Germinal center (tissue), 1 donor: ENCODE measurements at places on chromosomes 13 and 19.
A peak's percentile ranks its signal among the peaks of the same experiment; 100 is the strongest.

DNA sequence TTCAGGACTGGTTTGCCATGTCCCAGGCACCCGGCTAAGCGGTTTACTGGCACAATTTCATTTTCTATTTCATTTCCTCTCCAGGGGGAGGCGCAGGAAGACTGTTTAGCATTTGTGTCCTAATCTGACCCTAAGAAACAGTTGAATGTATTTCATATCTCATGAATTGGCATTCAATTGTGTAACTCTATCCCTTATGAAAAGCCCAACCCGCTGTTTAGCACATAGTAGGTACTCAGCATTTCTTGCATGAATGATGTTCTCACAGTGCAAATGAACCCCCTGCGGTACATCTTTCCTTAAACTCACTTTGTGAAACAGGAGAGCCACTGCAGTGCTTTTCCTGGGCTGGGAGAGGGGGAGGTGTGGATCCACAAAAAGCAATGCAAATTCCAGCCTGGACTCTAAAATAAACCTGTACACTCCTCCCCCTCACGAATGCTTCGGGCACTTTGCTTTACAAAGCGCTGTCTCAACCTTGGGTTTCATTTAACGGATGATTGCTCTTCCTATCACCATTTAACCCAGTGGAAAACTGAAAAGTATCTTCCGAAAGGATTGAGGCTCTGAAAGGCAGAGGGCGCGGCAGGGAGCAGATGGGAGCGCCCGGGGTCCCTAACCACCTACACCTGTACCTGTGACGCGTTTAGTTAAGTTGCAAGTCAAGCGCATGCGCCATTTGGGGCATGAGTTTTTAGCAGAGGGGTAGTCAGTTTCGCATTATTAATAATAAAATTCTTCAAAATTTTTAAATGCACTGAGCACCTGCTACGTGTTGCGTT lies 1.2 kb upstream of the EEF2 start:
- peak; percentile 61 for DNase-seq

DNA sequence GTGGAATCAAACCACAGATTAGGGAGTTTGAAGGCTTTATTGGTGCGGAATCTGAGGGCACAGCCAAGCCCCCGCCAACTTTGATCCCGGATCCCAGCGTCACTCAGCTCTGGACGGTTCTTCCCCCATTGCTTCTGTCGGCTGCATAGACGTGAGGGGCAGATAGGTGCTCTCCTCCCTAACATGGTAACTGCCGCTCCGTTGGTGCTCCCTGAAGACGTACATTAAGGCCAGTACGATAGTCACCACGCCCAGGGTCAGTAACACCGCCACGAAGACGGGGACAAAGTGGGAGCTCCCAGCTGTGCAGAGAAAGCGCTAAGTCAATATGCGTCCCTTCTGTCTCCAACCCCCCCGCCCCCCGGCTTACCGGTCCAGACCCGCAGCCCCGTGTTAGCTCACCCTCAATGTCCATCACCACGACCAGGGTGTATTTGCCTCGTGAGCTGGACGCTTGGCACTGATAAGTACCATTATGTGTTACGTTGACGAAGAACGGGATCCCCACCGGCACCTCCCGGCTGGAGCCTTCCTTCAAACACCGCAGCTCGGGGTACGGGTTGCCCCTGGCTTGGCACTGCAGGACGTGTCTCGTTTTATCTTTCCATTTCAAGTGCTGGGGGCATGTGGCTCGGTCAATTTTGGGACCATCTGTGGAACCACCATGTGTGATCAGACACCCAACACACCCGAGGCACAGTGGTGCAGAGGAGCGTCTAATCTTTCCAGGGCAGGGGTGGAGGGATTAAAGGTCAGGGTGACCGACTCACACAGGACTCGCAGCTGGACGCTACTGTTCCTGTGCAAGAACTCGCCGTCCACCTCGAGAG lies 644 bp upstream of the RAVER1 start:
- no peak for DNase-seq

DNA sequence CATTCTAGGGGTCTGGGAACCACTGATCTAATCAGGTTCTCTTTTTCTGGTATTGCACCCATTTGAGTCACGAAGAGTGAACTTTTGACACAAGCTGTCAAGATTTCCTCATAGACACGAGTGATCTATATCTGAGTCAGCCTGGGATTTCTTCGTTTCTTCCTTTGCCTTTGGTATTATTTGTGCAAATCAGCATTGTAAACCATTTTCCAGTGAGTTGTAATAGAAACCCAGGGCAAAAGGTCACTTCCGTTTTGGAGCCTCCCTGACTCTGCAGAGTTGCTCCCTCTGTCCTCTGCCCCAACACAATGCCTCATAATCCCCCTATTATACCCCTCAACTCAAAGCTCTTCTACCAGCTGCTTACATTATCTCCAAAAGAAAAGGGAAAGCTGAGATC lies 615.1 kb downstream of the EFNB2 start:
- DNase-seq: no peak

DNA sequence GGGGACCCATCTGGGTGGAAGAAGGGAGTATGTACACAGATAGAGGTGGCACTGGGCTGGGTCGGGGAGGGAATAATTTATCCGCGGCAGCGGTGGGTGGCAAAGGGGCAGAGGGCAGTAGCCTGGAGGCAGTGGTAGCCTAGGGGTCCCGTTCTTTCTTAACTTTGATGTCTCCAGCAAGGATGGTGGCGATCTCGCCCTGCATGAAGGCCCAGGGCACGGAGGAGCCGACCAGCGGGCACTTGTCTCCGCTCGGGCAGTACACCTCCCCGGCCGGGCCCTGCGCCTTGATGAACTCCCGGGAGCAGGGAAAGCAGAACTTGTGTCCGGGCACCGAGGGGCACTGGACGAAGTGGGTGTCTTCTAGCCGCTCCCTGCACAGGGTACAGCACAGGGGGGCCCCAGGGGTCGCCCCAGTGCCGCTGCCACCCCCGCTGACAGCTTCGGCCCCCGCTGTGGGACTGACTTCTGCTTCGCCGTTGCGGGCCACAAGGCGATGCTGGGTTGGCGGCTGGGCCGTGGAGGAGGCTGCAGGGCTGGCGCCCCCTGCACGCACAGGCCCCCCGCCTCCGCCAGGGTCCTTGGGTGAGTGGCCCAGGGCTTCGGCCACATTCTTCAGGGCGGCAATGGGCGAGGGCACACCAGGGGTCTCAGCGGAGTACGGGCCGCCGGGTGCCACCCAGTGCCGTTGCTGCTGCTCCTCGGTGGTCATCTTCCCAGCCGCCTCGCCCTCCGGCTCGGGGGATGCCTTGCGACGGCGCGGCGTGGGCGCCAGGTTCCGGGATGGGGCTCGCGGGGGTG lies 1.9 kb downstream of the IRF2BP1 start:
- DNase-seq: no peak

- no peak for DNase-seq
These were observed 209.6 kb downstream of the VWA8 start for GRCh38 chr13:41751277-41751676.

DNA sequence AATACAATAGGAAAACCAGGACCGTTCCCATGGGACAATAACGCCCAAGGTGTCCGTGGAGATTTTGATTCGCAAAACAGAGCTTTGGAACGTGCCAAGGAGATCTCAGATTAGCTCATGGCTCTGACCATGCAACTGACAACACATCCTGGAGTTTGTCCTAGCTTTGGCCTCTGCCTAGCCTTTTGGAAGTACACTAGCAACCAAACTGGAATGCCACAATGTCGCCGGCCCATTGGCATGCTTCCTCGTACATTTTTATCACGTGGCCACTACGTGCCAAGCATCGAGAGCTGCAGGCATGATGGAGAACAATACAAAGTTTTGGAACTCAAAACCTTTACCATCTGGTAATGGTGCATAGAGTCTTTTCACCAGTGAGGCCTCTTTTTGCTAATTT lies 256.5 kb downstream of the DCLK1 start:
- no peak for DNase-seq

GRCh38 chr19:54653181-54653809 lies 9.5 kb upstream of the LILRB4 start:
- peak; percentile 63 for DNase-seq

DNA sequence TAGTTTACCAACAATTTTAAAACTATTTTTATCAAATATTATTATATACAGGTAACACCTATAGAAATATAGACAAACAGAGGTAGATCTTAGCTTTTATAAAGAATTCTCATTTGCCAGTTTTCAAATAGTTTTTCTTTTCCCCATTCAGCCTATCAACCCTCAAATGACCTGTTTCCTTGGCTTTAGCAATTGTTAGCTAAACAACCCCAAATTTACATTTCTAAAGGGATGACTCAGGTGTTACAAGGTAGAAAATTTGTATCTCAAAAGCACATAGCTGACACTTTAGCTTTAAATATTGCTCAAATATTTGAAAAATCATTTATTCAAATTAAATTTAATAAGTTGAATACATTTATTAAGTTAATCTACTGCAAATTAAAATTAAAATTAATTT lies 1207.2 kb downstream of the SLITRK1 start:
- no peak for DNase-seq

- DNase-seq: no peak
These were observed 107.4 kb upstream of the CSNK1A1L start for GRCh38 chr13:37212826-37213225.

- no peak for DNase-seq
These were observed 1.4 kb downstream of the ZNF699 start for GRCh38 chr19:9308091-9308770.

GRCh38 chr19:15285896-15286591 lies 46.3 kb downstream of the BRD4 start:
- peak; percentile 76 for DNase-seq

- no peak for DNase-seq
These were observed 385.8 kb downstream of the ZNF536 start for GRCh38 chr19:30757837-30758617.

DNA sequence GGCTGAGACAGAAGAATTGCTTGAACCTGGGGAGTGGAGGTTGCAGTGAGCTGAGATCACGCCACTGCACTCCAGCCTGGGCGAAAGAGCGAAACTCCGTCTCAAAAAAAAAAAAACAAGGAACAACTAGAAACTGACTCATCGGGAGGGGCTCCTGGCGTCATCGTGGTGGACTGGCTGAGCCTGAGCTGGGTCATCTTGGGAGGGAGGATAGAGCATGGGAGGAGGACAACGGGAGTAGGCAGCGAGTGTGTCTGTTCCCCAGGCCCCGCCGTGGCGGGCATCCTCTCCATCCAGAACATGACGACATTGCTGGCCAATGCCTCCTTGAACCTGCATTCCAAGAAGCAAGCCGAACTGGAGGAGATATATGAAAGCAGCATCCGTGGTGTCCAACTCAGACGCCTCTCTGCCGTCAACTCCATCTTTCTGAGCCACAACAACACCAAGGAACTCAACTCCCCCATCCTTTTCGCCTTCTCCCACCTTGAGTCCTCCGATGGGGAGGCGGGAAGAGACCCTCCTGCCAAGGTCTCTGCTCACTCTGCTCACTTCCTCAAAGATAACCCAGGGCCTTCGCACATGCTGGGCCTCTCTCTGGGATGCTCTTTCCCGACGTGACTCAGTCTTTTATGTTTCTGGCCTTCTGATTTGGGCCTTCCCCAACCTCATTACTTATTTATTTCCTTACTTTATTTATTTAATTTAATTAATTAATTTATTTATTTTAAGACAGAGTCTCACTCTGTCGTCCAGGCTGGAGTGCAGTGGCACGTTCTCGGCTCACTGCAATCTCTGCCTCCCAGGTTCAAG lies 16.6 kb downstream of the DDX39A start:
- no peak for DNase-seq

GRCh38 chr19:50314724-50315708 lies 14.2 kb downstream of the KCNC3 start:
- DNase-seq: no peak

DNA sequence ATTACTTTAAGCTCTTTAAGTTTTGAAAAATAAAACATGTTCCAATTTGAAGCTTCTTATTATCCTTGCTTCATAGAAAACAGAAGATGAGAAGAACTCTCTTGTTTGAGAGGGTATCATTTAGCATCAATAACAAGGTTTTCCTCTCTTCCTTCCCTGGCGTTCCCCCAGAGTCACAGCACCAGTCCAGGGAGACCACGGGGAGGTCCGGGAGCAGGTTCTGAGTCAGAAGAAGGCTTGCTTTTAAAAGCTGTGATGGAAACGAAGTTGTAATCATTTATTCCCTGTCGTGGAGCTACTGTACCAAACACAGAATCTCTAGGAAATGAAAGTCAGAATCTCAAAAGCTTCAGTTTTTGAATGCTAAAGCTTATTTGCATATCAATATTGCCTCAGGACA lies 174.0 kb upstream of the LSM14A start:
- DNase-seq: no peak

GRCh38 chr13:58994777-58995176 lies 1169.0 kb downstream of the DIAPH3 start:
- DNase-seq: no peak

DNA sequence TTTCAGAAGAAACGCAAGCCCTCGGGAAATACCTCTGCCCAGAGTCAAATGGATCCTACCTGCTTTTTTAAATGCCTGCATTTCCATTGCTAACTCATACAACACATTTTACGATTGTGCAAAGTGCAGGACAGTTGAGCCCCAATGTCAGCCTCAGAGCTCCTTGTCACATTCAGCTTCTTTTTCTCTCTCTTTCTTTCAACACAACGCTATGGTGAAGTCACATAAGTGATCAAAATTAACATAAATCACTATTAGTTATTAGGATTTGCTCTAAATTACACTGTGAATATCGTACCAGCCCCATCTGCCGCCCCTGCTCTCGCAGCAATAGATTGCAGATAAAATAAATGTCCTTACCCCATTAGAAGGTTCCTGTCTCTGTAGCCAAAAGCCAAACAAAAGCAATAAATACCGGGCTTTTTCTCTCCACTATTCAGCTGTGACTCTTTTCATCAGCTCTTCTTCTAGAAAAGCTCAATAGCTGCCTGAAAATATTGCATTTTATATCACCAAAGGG lies 8.8 kb downstream of the POU4F1 start:
- no peak for DNase-seq

DNA sequence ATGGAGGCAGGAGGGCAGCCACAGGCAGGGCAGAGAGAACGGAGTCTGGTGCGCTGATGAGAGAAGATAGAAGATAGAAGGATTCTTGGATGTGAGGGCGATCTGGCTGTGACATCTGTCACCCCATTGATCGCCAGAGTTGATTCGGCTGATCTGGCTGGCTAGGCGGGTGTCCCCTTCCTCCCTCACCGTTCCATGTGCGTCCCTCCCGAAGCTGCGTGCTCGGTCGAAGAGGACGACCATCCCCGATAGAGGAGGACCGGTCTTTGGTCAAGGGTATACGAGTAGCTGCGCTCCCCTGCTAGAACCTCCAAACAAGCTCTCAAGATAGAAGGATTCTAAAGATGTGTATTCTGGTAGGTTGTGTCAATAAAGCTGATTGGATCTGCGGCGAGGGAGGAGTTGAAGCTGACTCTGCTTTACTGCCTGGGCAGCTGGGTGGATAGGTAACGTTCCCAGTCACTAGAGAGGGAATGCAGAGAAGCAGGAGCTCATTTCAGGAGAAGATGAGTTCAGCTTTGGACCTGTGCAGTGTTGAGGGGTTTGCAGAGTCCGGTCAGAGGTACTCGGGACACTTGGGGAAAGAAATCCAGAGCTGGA lies 5.1 kb downstream of the UBAC2 start:
- no peak for DNase-seq

DNA sequence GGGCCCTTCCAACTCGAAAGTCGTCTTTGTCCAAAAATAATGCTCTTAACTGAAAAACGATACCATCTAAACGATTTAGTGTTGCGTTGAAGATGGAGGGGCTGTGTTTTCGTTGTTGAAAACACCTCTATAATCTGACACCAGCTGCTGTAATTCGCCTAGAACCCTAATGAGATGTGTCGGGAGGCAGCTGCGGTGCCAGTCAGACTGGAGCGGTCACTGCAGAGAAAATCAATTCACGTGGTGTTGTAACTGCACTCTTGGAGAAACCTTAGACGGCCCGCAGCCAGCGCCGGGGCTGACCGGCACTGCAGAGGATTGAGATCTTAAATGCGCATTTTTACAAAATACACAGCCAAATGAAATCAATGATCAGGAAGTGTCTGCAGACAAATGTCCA lies 339.1 kb downstream of the ZNF536 start:
- no peak for DNase-seq

GRCh38 chr19:39919976-39920375 lies 14.5 kb downstream of the FCGBP start:
- DNase-seq: no peak
